Foreskin keratinocyte (primary cell): ENCODE measurements at places on chromosomes 7 and 10. TPM values are rescaled to one million over a fixed set of nuclear protein-coding genes. Genes with fewer than 3 reads are reported as not detected.

DNA sequence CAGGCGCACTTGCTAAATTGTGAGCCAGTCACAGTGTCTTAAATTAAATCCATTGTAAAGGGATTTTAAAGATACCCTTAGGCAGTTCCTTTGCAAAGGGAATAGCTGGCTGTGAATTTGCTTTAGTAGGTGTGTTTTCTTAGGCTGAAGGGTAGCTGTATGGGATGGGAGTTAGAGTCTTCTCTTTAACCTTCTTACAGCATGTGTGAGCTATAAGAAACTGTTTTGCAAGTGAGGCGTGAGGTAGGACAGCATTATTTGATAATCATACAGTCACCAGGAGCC, 5.2 kb downstream of the EEPD1 start:
- no peak for DNase-seq

DNA sequence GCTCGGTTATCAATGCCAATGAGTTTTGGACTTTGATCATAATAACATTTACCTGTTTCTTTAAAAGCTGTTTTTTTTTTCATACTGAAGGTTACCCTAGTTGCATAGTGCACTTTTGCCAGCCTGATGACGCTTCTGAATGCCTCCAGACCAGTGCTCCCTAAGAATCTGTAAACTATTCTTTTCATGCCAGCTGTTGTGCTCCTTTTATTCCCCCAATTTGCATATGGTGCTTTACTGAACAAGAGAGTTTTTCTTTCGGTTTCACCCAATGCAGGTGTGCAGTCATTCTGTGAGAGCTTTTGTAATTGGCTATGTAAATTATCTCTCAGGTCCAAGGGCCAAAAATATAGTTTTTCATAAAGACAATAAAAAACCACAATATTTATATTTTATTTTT, 48.1 kb upstream of the GLCCI1 start:
- no peak for DNase-seq

GRCh38 chr7:48471196-48471595, 299.9 kb downstream of the ABCA13 start:
- no peak for DNase-seq

DNA sequence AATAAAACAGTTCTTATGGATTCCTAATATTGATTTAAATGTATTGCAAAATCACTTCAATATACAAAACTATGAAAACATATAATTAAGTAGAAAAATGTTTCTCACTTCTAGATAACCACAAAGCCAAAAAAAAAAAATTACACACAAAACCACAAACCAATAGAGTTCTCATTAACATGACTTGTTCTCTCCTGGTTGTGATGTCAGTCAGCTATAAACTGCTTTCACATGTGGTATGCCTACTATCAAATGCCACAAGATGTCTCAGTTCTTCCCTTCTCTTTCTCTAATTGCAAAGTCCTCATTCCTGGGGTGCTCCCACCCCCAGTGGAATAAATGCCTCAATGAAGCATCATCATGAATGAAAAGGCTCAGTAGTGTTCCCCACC, 16.6 kb downstream of the GNAI1 start:
- DNase-seq: peak; percentile 84

DNA sequence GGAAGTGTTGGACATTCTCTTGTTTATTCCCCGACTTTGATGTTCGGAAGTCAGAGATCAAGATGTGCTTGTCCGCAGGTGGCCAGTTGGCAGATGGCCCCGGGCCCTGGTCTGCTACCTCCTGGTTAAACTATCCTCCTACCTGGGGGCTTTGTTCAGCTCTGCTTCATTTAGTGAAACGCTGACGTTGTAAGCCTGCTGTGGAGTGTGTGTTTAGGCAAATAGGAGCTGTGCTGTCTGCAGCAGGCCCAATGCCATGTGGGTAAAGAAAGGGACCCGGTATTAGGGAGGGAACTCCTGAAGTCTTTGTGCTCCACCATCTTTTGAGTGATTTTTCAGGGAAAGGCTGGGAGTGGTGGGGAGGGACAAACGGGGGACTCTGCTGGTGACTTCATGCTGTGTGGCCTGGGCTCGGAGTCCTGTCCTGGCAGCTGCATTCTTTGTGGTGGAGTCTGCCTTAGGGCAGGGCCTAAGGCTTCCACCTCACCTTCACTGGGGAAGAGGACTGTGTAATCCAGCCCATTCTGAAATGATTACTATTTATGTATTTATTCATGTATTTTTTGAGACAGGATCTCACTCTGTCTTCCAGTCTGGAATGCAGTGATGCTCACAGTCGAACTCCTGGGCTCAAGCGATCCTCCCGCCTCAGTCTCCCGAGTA, 171.1 kb upstream of the KLF6 start:
- no peak for DNase-seq

DNA sequence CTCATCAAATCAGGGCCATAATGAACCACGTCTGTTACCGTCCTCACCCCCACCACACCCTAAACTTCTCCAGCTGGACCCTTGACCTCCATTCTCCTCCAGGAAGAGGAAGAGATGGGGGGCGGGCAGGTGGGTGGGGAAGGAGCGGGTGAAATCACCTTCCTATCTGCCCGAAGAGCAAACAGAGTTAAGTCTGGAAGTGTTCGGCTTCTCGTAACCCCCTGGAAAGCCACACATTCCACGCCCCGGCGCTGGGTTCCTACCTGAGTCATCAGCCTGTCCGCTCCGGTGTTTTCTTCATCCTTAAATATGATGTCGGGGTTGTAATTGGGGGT, 736 bp downstream of the SHH start:
- peak; percentile 22 for DNase-seq

DNA sequence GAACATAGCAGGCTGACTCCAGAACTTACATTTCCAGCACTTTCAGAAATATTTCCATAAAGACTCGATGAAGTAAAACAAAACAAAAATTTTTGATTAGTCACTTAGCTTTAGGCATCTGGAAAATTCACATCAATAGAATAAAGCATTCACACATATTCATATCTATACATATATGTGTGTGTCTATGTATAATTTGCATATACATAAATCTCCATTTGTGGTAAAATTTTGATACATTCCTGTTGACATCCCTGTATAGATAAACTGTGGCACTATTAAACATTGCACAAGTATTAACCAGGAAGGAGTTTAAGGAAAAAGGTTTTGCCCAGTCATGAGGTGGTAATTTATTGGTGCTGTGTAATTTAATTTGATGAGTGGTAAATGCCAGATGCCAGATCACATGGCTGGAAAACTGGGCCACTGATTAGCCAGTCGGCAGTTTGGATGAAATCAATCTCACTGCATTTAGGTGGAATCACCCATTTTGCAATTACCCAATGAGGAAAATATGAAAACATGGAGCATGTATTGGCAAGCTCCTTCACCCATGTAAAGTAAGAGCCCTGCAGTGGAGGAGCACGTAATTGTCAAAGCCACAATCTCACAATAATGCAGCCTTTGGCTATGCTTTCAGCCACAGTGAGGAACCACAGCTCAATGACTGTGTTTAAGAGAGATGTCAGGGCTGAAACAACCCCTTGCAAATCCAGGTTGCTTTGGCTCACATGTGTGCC, 294.6 kb downstream of the RNLS start:
- DNase-seq: peak; percentile 63

GRCh38 chr7:112594397-112594796, 113.6 kb downstream of the LSMEM1 start:
- no peak for DNase-seq

- DNase-seq: no peak
These were observed 89.3 kb downstream of the FANK1 start for GRCh38 chr10:125985557-125986240.

DNA sequence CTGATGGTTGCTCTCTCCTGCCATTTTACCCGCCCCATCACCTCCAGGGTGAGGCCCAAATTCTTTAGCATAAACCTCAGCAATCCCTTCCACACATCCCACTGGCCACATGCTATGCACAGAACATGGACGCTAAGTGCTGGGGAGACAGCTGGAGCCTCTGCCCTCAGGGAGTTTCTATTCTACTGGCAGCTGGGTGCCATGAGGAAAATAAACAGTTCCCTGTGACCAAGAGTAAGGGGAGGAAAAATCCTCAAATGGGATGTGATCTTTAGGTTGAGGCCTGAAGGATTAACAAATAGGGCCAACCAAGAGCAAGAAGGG, 1.2 kb downstream of the PARP12 start:
- DNase-seq: peak; percentile 40

GRCh38 chr7:119392-120163, 72.8 kb upstream of the FAM20C start:
- DNase-seq: no peak

- DNase-seq: no peak
These were observed 637.0 kb downstream of the ZNF716 start for GRCh38 chr7:58086871-58087535.

GRCh38 chr7:17402628-17403278, 104.3 kb downstream of the AHR start:
- DNase-seq: no peak

DNA sequence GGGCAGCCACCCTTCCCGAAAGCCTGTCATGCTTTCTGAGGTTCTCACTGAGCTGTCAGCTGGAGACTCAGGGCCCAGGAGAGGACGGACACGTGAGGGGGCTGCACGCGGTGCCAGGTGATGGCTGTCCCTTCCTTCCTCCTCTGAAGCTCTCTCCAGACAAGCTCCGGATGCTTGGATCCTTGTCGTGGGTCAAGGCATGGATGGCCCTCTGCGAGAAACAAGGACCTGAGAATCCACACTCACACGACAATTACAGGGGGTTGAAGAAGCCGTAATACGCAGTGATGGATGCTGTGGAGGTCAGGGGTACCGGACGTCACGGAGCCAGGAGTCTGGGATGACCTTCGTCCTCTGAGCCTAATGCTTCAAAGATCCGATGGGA, 170.3 kb downstream of the USP6NL start:
- no peak for DNase-seq

GRCh38 chr7:113084496-113085172, 2.0 kb downstream of the GPR85 start:
- no peak for DNase-seq

DNA sequence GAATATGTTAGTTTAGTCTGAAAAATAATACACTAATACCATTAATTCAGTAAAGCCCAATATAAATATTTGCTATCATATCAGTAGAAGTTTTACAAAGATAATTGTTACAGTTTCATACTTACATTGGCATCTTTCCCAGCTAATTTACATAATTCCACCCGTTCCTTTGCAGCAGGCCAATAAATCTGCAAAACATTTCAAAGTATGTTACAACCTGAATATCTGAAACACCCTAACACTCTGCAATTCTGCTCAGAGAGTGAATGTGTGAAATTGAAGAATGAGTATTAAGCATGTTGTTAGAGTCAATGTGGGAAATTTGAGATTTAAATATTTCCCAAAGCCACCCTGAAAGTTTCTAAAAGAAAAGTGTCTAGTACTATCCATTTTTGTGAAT, 105.5 kb downstream of the SEMA3D start:
- no peak for DNase-seq

DNA sequence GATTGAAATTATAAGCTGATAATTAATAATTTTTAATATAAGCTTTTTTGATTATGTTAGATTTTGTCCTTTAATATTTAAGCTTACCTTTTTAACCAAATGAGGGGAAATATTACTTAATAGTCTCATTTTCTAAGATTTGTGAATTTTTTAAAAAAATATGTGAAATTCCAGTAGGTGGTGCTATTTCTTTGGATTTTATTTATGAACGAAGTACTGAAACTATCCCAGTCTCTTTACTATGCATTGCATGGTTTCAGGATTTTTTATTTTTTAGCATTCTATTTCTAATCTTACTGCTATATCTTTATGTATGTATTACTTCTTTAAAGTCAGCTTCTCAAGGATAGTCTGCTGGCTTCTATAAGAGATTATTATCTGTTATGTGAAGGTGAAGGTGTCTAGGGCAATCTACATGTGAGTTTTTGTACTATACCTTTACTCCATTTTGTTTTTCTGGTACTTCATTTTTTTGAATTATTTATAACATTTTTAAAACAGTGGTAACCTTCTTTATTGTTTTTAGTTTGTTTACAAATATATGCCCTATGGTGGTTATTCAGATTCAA, 78.3 kb downstream of the ATRNL1 start:
- peak; percentile 1 for DNase-seq

DNA sequence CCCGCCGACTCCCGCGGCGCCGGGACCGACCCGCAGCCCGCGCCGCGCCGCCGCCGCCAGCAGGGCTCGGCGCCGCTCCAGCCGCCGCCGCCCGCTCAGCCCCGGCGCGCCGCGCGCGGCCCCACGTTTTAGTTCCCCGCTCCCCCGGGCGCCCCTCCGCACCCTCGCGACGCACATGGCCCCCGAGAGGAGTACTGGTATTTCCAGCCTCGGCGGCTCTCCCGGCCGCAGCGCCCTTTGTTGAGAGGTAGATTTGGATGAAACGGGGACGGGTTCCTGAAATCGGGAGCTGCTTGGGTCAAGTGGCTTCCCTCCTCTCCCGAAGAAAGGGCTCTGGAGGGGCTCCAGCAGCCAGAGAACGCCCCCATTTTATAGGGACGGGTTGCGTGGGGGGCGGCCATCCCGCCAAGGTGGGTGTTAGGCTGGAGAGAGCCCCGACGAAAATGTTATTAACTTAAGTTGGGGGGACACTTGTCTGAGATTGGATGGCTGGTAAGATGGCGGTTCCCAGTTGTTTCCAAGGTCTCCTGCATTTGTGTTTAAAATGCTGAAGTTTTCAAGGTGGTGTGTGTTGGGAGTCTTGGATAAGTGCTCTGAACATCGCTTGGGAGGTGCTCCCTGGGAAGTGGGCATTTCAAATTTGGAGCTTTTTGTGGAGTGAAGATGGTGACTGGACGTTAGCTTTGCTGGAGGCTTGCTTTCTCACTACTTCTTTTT, 1.2 kb downstream of the BMI1 start:
- no peak for DNase-seq

DNA sequence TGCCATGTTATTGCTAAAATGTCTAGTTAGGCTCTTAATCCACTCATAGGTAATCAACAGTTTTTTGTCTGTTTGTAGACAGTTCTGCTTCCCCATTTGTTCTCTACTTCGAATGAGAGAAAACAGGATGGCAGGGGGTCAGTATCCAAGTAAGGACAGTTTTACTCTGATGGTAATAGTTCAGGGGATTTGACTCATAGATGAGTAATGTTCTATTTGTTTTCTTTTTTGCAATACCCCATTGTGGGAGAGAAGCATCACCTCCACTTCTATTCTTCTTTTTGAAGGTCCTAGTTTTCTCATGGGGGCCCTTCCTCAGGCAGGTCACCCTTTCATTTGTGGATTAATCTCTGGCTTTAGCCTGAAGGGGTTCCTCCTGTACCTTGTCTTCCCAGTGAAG, 13.9 kb downstream of the PCLO start:
- no peak for DNase-seq

Gene WNT16
- not detected in 2 replicates for total RNA-seq

Gene CDH23
- total RNA-seq: 0.04 TPM in 1 of 2 replicates, not detected in the other

Gene SPDYE8
- total RNA-seq: not detected in 2 replicates

Gene DNAJC12
- total RNA-seq: 0.21 and 0.41 TPM in 2 replicates

Gene WEE2
- total RNA-seq: not detected in 2 replicates

Gene ZNF282
- total RNA-seq: 25.4 and 30.7 TPM in 2 replicates

Gene KLF14
- total RNA-seq: not detected in 2 replicates

Gene RGR
- not detected in 2 replicates for total RNA-seq

Gene COL13A1
- total RNA-seq: 2.0 and 2.7 TPM in 2 replicates

Gene H2BK1
- total RNA-seq: not detected in 2 replicates

Gene LRRC18
- total RNA-seq: not detected in 2 replicates

Gene CPED1
- total RNA-seq: 1.3 and 3.6 TPM in 2 replicates

Gene ZEB1
- total RNA-seq: 0.24 and 0.35 TPM in 2 replicates

Gene PRPS1L1
- not detected in 2 replicates for total RNA-seq

Gene PNLIPRP3
- total RNA-seq: 13.4 and 23.5 TPM in 2 replicates
